ENCODE measurements at places on chromosomes 1 and 21.

DNA sequence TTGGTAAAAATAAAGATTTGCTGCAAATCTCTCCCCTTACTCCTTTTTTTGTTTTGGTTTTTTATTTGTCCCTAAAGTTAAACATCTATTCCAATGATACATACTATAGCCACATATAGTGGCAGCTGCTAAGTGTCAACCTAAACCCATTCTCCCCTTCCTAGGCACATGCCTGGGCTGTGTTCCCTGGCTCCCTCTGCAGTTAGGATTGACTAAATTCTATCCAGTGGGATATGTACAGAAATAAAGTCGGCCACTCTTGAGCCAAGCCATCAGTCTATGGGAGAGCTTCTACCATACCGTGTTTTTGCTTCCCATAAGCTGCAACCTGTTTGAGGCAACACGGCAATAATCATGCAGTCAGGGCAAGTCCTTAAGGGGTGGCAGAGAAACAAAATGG lies 23.6 kb downstream of the MCOLN3 start:
- DNase-seq = no peak

- no peak for DNase-seq
Measured at GRCh38 chr1:99681583-99681982, 35.7 kb downstream of the PALMD start.

DNA sequence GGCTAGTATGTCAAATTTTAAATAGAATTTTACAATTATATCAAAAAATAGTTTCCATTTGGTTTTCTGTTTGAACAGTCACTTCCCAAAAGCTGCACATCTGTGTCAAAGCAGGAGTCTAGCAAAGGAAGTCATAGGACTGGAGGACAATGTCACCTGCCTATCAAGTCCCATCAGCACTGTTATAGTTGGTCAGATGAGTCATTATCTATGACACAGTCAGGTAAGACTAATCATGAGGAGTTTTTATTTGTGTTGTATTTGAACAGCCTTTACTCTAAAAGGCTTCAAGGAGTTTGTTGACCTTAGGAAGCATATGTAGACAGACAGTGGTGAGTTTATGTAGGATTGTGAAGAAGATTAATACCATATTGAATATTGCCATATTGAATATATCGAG lies 74.2 kb upstream of the QSOX1 start:
- no peak for DNase-seq

DNA sequence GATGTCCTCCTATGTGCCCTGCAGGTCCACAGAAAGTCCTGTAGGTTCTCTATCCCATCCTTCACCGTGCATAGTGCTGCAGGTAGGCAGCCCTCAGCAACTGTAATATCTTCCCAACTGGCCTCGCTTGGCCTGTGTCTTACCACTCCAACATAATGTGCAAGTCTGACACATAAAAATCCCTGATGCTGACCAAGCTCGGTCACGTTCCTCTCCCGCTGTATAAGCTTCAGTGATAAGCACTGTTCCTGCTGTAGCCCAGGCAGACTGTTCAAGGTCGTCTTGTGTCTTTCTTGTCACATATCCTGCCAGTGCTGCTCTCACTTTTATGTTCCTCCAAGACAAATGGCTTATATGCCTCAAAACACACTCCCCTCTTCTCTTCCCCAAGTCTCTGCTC lies 19.4 kb upstream of the KCNE1 start:
- DNase-seq = no peak

DNA sequence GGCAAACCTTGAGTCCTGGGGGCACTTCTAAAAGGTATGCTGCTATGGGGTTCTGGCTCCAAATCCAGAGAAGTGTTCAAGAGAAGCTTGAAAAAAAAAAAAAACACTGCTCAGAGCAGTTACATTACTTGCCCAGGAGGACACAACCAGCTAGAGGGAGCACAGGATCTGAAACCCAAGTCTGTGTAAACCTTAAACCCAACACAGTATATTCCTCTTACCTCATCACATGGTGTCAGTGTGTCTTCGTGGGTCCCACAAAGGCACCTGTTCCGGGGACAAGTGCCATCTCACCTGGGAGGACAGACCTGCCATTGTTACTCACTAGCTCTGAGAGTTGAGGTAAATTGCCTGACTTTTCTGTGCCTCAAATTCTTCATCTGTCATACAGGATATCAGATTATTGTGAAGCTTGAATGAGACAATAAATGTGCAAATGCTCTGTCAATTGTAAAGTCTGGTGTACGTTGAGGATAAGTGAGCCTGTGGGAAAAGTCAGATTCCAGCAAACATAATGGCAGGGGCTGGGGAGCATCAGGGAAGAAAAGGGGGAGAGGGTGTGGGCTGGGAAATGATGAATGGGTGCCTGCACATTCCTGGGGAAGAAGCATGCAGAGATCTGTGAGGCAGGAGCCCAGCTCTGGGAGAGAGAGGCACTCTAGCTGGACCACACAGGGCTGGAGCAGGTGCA lies 170.4 kb upstream of the ZC3H12A start:
- DNase-seq = no peak

DNA sequence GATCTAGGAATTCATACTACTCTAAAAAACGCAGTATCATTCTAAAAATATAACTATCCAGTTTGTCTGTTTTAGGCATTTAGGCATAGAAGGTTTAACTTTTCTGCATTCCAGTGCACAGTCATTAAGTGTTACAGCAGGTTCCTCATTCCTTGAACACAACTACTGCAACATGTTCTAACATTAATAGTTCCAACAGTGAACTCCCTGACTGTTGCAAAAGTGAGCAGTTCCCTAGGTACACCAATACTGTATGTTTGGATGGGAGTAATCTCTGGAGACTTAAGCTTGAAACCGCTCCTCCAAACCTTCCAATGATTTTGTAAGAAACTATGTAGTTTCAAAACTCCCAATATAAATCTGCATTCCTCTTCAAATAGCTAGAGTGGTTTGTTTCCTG lies 46.2 kb downstream of the UCHL5 start:
- DNase-seq = no peak

DNA sequence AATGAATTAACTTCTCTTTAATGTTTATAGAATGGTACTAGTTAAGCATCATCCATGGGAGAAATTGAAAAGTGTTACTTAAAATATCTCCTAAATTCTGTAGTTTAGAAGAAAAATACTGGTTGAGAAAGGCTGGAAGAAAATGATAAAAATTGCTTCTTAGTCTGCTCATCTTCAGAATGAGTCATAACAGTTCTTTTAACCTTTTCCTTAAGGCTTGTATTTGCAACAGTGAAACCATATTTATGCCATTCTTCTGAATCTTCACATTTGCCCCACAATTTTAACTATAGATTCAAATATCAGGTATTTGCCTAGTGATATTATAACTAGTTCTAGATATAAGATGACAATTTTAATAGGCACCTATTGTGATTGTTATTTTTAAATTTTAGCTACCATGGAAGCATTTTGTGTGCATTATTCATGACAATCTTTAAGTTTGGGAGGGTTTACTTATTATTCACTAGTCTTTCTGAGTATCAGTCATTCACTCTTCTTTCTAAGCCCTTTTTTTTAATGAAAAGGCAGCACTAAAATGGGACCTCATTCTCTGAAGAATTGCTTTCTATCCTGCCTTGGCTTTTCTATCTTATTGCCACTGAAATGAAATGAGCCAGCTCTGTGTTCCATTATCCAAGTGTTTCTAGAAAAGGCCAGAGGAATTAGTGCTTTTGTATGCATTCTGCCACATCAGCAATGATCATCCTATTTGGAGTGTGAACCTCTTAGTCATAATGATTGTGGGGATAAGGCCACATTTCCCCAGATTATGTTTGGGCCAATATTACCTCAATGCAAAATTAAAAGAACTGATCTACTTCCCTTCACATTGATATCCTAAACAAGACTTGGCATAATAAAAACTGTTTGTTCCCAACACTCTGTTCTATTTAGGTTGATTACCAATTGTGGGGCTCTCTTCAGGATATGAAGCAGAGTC lies 58.4 kb downstream of the SAMSN1 start:
- no peak for DNase-seq

DNA sequence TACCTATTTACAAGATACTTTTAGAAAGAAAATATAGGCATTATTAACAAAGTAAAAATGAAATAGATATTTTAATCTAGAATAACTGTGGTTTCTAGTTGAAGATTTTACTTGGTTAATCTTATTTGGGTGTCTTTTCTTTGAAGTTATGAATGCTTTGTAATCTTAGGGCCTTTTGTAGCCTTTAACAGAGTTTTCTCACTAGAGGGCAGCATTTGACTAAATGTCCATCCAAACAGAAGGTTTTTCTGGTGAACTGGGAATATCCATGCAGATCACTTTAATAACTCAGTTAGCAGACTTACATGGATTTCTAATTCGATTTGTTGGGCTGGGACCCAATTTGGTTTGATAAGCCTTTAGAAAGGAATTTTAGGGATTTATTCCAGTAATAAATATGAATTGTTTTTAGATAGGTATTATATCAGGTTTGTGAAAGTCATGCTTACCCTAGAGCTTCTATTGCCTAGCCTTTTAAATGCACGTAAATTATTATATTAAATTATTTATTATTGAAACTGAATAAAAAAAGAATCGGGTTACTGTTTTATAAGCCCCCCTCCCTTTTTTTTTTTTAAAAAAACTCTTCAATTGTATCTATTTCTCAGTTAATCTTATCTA lies 119.7 kb downstream of the ZNF326 start:
- DNase-seq = no peak

DNA sequence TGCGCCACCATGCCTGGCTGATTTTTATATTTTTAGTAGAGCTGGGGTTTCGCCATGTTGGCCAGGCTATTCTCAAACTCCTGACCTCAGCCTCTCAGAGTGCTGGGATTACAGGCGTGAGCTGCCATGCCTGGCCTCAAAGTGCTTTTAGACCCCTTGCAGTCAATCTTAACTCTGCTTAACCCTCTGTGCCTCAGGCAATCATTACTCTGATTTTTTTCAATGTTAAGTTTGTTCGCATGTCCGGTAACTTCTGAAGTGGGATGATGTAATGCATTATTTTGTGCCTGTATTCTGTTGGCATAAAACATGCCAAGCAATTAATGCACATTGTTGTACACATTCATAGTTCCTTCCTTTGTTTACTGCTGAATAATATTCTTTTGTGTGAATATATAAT lies 18.6 kb downstream of the SMG7 start:
- DNase-seq = no peak

DNA sequence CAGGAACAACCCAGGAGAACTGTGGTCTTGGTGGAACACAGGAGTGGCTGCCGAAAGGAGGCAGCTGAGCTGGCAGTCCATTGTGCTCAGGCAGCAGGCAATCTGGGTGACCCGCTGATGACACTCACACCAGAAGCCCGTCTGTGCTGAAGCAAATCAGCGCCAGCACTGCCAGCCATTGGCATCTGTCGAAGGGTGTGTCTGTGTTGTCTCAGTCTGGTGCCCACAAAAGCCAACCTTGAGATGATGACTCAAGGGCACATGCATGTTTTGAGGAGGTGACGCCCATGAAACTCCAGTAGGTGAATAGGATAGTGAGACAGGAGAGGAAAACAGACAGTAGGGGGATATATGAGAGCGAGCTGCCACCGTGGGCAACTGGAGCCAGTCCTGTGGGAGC lies 167.3 kb downstream of the KAZN start:
- no peak for DNase-seq

DNA sequence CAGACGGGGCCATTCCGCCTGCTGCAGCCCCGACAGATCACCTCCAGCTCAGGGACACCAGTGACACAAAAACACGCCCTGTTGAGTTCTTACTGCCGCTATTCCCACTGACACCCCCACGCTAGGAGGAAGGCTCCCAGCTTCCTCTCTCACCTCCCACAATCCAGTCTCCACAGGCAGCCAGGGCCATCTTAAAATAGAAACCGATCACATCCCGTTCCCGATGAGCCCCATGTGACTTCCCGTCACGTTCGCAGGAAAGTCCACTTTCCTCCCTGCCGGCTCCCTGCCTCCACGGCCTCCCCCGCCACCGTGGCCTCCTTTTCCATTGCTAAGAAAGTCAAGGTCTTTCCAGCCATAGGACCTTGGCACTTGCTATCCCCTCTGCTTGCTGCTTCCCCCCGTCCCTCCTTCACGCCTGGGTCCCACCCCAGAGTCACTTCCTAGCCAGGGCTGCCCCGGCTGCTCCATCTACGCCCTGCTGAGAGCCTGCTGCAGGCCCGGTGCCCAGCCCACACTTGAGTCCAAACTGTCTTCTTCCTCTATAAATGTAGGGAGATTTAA lies 24.0 kb upstream of the DDOST start:
- DNase-seq = no peak

DNA sequence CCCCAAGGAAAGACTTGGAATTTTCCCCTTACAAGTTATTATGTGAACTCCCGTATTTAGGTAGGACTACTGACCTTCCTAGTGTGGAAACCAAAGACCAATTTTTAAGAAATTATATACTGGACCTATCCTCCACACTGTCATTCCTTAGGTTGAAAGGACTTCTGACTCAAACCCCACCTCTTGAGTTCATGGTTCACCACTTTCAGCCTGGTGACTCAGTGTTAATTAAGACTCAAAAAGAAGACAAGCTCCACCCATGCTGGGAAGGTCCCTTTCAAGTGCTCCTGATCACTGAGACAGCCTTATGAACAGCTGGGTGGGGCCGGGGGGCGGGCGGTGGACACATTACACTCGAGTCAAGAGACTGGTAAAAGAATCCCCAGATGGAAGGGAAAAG lies 113.2 kb downstream of the LRRC53 start:
- DNase-seq = no peak

DNA sequence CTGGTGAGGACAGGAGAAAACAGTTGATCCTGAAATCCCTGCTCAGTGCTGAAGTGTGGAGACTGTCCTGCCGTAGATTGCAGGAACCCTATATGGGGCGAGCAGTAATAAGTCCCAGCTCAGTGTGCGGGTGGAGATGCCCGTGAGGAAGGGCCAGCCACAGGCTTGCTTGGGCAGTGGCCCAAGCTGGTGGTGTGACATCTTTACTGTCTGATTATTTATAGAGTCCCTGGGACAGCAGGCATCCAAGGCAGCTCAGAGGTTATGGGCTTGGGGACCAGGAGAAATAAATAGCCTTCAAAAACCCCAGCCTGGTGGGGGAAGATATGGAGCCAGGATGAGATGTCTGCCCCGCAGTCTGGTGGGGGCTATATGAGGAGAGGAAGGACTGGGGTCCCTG lies 170.7 kb upstream of the POU3F1 start:
- no peak for DNase-seq

DNA sequence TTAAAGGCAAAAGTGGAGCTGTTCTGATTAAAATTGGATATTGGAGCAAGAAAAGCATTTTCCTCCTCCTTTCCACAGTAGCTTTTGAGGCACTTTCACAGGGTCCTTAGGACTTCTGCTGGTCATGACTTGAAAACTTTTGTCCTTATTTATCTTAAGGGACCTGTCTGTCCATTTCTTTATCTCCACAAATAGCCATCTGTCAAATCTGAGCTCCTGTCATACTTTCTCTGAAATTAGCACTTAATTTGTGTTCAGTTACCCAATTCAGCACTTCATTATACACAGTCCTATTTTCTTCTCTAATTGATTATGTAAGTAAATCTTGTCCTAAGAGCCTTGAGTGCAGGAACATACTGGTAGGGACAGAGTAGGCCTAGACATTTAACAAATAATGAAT lies 9.8 kb downstream of the POU2F1 start:
- DNase-seq = no peak

- DNase-seq = no peak
Measured at GRCh38 chr1:62391369-62391971, 45.4 kb upstream of the USP1 start.

- no peak for DNase-seq
Measured at GRCh38 chr1:24896596-24897262, 33.3 kb downstream of the RUNX3 start.

- no peak for DNase-seq
Measured at GRCh38 chr21:34336756-34337391, 26.9 kb upstream of the KCNE2 start.

- DNase-seq = no peak
Measured at GRCh38 chr1:66489972-66490601, 43.9 kb upstream of the SGIP1 start.

- no peak for DNase-seq
Measured at GRCh38 chr1:1373815-1374588, 1.0 kb downstream of the AURKAIP1 start.

Data from cortex of kidney (tissue), 1 donor.